T-helper 1 cell (primary cell): ENCODE measurements at places on chromosomes 2 and 18.

DNA sequence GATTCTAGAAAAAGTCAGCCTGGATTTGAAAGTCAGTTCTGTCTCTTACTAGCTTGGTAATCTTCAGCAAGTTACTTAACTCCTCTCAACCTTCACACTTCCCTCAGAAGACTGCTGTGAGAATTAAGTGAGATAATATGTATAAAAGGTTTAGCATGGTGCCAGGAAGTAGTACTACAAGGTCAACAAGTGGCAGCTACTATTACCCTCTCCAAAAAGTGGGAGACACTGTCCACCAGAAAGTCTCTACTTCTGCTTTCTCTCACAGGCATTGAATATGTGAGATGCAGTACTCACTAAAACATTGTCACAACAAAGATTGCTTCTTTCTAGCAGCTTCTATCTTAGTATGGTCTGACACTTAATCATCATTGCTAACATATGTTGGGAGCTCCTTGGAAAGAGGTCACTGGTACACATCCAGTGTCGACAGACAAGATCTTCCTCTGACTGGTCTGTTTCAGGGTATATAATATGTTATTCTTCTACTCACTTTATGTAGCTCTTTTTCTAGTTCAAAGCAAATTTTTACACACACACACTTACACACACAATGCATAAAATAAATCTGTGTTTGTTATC lies 47.9 kb downstream of the DOCK10 start:
- no peak for DNase-seq

DNA sequence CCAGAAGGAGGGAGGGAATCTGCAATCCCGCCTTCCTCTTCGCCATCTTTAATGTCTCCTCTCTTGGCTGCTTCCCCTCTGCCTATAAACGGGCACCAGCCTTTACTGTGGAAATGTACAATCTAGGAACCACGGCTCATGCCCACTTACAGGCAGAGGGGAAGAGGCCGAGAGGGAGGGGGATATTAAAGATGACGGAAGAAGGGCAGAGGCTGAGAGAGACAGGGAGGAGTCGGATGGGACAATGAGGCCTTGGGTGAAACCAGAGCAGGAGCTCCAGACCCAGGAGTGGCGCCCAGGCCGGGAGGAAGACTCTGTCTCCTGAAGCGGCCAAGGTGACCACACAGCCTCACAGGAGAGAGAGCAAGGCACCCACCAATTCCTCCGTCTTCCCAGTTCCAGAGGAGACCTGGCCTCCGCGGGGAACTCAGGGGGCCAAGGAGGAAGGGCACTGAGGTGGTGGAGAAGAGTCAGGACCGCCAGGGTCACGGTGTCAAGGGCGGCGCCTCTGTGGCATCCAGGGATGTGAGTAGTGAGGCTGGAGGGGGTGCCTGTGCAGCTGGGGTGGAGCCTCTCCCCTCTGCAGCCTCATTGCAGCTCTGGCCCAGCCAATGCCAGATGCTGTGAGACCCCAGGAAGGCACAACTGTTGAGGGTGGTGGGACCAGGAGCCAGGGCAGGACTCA lies 67.8 kb downstream of the CIB4 start:
- DNase-seq: no peak

GRCh38 chr2:120638450-120638849 lies 97.2 kb upstream of the GLI2 start:
- DNase-seq: no peak

GRCh38 chr2:8152392-8153257 lies 529.2 kb upstream of the ID2 start:
- DNase-seq: no peak

DNA sequence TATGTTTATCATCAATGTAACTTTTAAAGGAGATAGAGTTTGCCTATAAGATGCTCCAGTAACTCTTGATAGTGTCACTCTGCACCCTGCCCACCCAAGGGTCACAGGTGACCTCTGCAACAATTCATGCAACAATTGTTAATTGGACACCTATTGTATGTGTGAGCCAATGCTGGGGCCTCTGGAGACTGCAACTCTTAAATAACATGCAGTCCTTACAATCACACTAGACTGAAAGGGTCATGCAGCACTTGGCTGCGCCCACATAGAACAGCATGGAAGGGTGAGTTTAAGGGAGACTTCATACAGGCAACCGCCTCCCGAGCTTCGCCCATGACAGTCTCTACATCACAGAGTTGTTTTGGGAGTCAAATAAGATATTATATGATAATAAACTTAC lies 137.1 kb upstream of the TWIST2 start:
- no peak for DNase-seq

- no peak for DNase-seq
Observed at GRCh38 chr2:134206573-134206972, 47.3 kb upstream of the MGAT5 start.

- DNase-seq: no peak
Observed at GRCh38 chr2:120555092-120555491, 180.6 kb upstream of the GLI2 start.

GRCh38 chr2:163752267-163752666 lies 16.5 kb upstream of the FIGN start:
- DNase-seq: no peak

GRCh38 chr2:29606104-29607037 lies 315.0 kb downstream of the ALK start:
- no peak for DNase-seq

DNA sequence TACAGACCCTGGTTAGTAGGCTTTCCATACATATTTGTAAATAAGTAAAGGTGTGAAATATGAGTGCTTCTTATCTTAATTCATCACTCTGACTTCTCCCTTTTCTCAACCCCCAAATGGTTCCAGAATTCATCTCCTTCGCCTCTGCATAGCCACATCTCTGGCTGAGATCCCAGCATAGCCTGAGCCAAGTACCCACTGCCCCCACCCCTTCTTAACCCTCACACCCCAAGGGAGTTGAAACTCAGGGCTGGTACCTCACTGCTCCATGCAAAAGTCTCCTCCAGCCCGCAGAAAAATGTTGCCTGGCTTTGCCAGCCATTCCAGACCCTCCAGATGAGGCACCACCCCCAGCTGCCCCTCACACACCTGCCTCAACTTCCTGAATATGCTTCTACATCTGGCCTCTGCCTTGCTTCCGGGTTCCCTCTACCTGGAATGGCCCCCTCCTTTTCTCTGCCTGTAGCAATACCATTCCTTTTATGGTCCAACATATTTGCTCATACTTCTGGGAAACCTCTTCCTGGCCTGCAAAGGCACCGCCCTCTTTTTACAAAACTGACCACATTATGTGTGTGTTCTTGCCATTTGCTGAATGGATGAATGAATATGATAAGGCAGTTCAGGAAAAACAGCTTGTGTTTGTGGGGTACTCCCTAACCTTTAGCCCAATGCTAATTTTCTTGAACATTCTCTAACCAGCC lies 112.8 kb downstream of the CELF4 start:
- no peak for DNase-seq

GRCh38 chr18:58727776-58728500 lies 56.7 kb downstream of the MALT1 start:
- no peak for DNase-seq

GRCh38 chr18:13120983-13121441 lies 97.5 kb upstream of the LDLRAD4 start:
- no peak for DNase-seq

GRCh38 chr2:65532326-65532725 lies 99.9 kb upstream of the SPRED2 start:
- DNase-seq: no peak

DNA sequence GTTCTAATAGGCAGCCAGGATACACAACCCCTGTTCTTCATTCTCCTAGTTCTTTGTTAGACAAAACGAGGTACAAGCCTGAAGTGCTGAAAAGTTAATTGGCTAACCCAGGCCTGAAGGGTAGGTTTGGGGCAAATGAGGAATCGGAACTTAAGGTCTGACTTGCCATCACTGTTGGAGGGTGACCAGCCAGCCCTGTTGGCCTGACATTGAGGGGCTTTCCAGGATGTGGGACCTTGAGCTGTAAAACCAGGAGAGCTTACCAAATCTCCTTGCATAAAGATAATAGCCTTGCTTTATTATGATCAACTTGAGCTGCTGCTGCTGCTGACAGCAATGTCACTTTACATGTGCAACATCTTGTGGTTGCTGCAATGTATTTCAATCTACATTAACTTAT lies 256.0 kb downstream of the VAPA start:
- DNase-seq: no peak

DNA sequence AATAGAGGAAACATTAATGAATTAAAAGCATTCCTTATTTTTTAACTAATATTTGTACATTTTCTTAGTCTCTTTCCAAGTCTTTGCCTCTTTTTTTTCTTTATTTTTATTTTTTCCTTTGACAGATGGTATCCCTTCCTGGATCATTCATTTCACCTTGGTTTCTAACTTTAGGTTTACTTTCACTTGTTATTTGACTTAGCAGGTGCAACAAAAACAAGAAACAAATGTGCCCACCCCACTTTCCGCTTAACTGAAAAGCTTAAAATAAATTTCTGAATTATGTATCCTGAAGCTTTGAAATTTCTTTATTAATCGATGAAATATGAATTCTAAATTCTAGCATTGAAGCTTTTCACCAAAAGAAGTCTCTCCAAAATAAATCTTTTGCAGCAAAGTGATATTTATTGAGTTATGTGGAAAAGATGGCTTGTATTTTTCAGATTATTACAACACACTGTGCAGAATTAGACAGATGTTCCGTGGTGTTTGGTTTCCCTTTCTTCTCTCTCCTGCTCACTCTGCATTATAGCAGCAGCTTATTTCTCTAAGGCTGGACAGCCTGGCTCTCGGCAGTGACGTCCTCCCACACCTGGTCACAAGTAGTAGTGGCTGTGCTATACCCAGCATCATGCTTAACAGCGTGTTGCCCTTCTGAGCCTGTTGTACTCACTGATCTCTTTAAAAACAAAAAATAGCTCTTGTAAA lies 99.1 kb upstream of the ZNF397 start:
- no peak for DNase-seq

DNA sequence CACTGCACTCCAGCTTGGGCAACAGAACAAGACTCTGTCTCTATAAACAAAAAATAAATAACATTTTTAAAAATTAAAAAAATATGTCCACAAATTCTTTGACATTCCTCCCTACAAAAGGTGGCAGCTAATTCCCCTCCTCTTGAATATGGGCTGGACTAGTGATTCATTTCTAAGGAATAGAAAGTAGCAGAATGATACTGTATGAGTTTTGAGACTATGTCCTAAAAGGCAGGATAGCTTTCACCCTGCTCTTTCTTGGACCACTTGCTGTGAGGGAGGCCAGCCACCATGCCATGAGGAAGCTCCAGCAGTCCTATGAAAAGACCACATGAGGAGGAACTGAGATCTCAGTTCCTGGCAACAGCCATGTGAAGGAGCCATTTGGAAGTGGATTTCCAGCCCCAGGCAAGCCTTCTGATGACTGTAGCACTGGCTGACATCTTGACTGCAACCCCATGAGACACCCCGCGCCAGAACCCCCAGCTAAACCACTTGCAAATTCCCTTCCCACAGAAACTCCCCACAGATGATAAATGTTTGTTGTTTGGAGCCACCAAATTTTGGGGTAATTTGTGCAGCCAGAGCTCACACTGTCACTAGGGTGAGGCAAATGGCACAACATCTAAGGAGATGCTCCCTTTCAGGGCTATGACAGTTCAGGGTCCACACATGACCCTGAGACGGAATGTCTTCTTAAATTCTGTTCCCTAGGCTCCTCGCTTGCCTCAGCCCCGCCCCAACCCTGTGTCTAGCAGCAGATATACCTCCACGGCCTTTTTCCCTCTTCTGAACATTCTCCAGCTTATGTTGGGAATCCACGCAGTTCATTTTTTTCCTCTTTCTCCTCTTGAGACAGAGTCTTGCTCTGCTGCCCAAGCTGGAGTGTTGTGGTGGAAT lies 17.1 kb upstream of the ATOH8 start:
- DNase-seq: no peak

- DNase-seq: no peak
Observed at GRCh38 chr2:38045811-38046210, 30.1 kb downstream of the CYP1B1 start.

- no peak for DNase-seq
Observed at GRCh38 chr2:40400336-40400953, 51.4 kb downstream of the SLC8A1 start.

DNA sequence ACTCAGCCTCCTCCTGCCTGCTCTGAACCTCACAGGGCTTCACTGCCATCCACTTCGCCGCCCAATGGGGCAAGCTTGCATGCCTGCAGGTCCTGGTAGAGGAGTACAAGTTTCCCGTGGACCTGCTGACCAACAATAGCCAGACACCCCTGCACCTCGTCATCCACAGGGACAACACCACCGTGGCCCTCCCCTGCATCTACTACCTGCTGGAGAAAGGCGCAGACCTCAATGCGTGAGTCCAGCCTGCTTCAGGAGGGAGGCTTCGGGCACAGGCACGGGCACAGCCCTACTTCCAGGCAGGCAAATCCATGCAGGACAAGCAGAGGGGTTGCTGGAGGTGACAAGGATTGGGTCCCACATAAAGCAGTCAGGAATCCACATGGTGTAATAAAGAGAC lies 1.2 kb downstream of the ANKRD53 start:
- no peak for DNase-seq

- DNase-seq: no peak
Observed at GRCh38 chr18:55097456-55098170, 138.4 kb upstream of the CCDC68 start.

DNA sequence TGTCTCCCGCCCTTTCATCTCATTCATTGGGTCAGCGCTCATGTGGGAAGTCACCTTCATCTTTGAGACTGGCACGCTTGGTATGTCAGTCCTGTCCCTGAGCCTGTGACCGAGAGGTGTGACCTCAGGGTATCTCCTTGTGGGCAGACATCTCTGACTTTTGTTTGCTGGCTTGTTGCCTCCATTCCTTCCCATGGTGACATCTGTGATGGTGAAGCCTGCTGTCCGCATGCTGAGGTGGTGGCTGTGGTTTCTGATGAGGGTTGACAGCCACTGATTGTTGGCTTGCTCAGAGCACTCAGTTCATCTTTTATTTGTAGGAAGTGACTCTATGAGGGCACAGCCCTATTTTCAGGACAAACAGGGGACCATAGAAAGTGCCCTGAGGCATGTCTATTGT lies 139.2 kb downstream of the SLC4A3 start:
- no peak for DNase-seq

DNA sequence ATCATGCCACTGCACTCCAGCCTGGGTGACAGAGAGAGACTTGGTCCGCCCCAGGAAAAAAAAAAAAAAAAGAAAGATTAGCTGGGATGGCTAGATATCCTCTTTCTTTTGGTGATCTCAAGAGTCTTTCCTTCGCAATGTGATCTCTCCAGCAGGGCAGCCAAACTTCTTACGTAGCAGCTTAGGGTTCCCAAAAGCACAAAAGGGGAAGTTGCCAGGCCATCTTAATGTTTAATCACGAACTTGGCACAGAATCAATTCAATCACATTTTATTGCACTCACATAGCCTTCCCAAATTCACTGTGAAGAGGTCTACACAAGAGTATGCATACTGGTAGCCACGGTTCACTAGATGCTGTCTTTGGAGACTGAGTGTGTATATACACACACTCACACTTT lies 53.1 kb downstream of the VIL1 start:
- DNase-seq: no peak

- no peak for DNase-seq
Observed at GRCh38 chr2:171307560-171307959, 126.2 kb downstream of the METTL8 start.

- DNase-seq: no peak
Observed at GRCh38 chr2:240713071-240713927, 21.6 kb downstream of the AQP12A start.
